ENCODE measurements at places on chromosomes 16 and 17.

GRCh38 chr17:40417258-40417608 is 463 bp downstream of the TOP2A start:
- DNase-seq = no peak

DNA sequence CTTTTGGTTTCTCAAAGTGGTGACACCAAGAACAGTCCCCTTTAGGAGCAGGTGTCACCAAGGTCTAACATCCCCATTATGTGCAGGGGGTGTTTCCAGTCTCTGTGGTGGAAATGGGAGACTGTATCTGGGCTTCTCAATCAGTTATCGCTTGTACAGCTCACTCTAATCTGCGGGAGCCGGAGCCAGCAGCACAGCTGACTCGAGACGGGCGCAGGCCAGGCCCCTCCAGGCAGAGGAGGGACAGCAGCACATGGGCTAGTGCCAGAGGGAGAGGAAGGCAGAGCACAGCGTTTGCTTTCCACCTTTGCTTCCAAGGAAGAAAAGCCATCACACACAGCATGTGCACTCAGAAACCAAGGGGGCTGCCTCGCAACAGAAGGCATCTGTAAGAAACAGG is 91.2 kb upstream of the CREBBP start:
- DNase-seq = no peak

GRCh38 chr17:72592242-72592966 is 471.6 kb downstream of the SOX9 start:
- no peak for DNase-seq

DNA sequence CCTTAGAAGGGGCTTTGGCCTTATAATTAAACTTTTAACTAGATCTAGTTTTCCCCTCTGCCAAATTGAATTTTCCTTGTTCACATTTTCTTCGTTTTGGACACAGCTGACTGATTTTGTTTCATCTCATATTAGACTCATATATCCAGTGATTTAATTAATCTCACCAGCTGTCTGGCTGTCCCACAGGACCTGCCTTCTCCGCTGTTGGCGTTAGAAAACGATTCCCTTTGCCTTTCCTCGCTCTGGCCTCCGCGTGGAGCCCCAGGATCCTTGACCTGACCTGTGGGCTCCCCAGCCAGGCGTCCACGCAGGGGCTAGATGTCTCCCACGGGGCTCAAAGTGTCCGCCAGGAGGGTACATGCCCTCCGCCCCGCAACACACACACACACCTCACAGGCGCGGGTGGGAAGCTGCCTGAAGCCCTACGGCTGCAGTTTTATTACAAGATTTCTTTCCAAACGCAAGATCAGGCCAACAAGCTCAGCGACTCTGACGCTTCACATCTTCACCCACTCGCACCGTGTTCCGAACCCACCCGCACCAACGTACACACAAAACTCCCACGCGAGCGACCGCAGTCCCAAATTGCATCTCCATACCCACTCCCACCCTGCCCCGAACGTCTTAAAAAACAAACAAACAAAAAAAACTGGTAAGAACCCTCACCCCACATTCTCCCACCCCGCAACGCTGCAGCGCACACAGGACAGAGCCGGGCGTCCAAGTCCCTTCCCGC is 1.1 kb downstream of the RPRML start:
- no peak for DNase-seq

Data from stimulated activated CD8-positive, alpha-beta memory T cell treated with anti-CD3 and anti-CD28 coated beads, Interleukin-7, amount 100 ng/mL, for 4 hours (primary cell).